NCI-H1092 (cell line): ENCODE measurements at places on chromosomes 7 and 10.
A peak's percentile ranks its signal among the peaks of the same experiment; 100 is the strongest.

GRCh38 chr10:21617267-21617666, 83.2 kb downstream of the MLLT10 start:
- no peak for DNase-seq

- no peak for DNase-seq
Observed at GRCh38 chr7:14191686-14192098, 202.2 kb upstream of the ETV1 start.

DNA sequence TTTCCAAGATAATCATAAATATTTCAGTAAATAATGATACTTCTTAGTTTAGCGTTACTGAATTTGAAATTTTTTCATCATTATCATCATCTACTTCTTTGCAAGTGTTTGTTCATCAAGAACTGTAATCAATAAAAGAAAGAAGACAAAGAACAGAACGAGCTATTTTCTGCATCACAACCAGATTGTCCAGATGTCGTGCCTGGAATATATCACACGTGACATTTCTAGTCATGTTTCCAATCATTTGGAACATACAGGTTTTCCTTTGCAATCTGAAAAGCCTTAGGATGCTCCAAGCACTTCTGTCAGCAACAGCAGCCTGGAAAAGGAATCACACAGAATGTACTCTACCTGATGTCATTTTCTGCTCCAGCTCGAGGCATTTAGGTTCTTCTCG, 107.4 kb downstream of the FAM107B start:
- no peak for DNase-seq

- peak; percentile 76 for DNase-seq
Observed at GRCh38 chr10:13684252-13684791, 97.6 kb downstream of the PRPF18 start.

DNA sequence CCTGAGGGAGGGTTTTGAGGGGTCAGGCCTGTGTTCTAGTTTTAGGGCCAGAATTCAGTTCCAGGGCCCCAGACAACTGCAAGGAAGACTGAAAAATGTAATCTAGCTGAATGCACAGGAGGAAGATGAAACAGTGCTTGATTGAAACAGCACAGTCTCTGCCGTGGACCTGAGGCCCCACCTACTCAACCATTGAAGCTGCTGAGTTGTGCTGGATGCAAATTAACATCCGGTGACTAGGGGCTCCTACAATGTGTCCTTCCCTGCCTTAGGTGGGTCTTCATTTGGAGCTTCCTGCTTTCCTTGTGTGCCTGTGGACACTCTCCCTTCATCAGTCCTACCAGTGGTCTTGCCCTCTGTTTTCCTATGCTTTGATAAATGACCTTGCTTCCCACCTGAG, 5.7 kb downstream of the GLRX3 start:
- no peak for DNase-seq

GRCh38 chr7:86733783-86734182, 90.1 kb downstream of the GRM3 start:
- no peak for DNase-seq

- no peak for DNase-seq
Observed at GRCh38 chr7:55124989-55125875, 106.4 kb downstream of the EGFR start.

DNA sequence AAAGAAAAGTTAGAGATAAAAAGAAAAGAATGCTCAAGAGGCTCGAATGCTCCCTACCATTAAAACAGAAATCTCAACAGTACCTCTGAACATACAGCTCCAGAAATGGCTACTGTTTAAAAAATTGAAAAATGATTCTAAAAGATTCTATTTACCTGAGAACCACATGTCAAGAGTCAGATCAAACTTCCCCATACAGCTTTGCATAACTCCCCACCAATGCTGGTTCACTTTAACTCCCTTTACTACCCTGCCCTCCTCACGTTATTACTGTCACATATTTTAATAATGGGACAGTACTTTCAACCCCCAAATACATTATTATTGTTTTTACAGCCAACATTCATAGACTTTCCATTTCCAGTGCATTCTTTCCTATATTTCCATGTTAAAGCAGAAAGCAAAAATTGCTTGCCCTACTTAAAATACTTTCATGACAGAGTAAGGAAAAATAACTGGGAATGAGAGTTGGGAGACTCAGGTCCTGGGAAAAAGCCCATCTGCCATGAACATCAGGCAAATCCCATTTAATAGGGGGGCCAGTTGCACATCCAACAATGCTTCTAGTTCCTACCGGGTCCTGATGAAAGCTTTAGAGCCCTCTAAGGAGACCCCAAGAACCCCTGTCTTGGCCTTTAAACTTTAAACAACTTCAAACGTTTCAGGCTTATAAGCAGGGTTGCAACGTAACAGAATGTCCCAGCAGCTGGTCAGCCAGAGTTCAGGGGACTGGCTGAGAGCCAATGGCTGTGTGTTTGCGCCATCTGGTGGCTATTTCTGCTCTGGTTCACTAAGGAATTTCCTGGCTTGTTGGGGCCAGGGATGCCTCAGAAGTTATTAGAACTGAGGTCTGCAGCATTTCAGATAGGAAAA, 247.4 kb downstream of the ELMO1 start:
- peak; percentile 71 for DNase-seq

- no peak for DNase-seq
Observed at GRCh38 chr7:129468547-129468946, 33.8 kb upstream of the SMKR1 start.

- DNase-seq: no peak
Observed at GRCh38 chr7:33650828-33651227, 254.5 kb upstream of the BMPER start.

DNA sequence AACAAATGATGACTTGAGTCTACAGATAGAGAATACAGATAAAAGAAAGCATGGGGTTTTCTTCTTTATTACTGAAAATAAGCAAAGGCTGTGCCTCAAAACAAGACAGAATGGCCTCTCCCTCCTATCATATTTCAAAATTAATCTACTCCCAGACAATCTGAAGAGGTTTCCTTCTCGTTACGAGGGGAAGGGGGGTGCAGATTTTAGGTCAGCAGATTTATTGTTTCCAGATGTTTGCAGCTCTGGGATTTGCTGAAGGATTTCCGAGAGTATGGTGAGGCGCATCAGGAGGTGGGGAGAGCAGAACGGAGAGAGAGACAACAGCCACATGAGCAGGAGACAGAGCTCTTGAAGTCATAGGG, 89.8 kb downstream of the KIAA1549 start:
- DNase-seq: peak; percentile 20

GRCh38 chr7:37109016-37109683, 339.5 kb downstream of the ELMO1 start:
- DNase-seq: no peak

GRCh38 chr7:41147606-41148485, 555.0 kb downstream of the INHBA start:
- DNase-seq: no peak

- no peak for DNase-seq
Observed at GRCh38 chr7:108101759-108102158, 28.4 kb downstream of the LAMB4 start.

DNA sequence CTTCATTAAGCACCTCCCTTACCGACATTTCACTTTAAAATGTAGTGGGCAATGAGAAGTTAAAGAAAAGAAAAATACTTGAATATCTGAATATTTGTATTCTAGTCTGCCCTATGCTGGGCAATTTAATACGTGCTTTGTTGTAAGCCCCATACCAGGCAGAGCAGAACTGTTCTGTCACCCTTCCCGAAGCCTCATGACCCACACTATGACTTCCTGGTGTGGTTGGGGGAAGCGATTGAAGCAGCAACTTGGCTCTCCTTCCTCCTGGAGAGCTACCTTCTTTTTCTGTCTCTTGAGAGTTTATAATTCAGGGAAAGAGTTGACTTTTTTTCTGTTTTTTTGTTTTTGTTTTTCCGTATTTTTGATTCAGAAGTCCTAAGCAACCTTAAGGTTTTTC, 243.7 kb downstream of the INHBA start:
- no peak for DNase-seq

DNA sequence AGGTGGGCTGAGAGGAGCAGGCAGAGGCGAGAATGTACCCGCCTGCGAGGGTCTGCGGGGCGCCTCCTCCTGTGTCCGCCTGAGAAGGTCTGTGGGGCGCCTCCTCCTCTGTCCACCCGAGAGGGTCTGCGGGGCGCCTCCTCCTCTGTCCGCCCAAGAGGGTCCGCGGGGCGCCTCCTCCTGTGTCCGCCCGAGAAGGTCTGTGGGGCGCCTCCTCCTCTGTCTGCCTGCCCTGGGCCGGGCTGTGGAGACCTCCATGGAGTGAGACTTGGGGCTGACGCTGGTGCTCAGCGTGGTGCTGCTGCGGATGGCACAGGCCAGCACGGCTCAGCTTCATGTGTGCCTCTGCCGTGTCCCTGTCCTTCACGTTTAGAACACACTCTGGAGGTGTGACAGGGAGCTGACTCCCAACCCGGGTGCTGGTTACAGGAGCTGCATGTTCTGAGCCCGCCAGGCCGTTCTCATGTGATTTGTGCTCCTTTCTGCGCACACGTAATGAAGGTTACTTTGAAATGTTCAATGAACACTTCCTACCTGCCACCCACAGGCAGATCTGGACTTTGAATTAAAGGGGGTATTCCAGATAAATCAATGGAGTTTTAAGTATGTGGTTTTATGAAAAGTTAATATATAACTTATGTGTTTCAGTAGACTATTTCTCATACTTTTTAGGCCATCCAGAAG, 20.5 kb upstream of the GET4 start:
- no peak for DNase-seq

DNA sequence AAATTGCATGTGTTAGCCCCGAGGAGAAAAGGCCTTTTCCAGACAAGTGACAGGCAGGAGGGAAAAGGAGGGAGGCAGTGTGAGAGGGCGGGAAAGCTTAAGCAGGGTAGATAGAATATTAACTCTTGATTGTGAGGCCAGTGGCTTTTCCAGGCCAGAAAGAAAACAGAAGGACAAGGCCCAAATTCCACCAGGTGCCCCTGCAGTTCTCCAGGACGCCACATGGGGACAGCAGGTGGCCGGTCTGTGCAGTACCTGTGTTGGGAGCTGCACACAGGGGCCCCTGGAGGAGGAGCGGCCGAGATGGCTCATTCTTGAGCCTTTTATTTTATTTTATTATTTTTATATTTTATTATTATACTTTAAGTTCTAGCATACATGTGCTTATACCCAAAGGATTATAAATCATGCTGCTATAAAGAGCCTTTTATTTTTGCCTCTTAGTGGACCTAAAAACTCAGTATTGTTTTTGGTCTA, 141.3 kb upstream of the KLF14 start:
- peak; percentile 30 for DNase-seq

- DNase-seq: peak; percentile 11
Observed at GRCh38 chr7:29350351-29350750, 155.8 kb downstream of the CHN2 start.

DNA sequence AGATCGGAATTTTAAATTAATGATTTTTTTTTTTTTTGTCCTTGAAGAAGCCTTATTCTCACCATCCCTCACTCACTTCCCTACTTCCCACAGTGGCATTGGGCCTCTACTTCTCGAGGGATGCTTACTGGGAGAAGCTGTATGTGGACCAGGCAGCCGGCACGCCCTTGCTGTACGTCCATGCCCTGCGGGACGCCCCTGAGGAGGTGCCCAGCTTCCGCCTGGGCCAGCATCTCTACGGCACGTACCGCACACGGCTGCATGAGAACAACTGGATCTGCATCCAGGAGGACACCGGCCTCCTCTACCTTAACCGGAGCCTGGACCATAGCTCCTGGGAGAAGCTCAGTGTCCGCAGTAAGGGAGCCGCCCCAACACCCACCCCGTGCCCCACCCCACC, 23.5 kb downstream of the RET start:
- DNase-seq: no peak

DNA sequence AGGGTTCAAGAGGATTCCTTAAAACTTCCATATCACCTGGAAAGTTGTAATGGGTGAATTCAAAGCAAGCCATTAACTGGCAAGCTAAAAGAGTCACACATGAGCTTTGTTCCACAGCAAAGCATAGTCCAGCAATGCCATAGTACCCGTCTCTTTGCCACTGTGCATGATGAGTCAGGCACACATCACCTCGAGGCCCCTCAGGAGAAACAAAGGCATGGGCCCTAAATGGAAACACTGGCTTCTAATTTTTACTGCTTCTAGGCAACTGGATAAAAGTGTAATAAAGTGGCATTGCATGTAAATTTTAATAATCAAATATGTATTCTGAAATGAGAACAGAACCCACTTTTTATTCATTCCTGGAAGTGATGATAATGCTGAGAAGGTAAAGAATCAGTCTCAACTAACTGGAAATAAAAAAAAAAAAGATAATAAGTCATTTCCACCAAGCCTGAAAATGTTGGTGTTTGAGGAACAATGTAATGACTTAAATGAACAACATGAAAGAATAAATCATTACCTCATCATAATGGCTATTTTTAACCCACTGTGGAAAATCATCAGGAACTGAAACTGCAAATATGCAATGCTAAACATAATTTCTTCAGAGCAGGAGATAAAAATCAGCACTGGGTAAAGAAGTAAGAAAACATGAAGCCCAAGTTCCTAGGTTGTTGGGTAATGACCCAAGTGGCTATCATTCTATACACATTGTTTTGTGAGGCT, 104.9 kb downstream of the CDK6 start:
- no peak for DNase-seq

GRCh38 chr7:17598846-17599245, 300.4 kb downstream of the AHR start:
- no peak for DNase-seq
